ENCODE measurements at places on chromosomes 7 and 10. TPM values are rescaled to one million over a fixed set of nuclear protein-coding genes. Genes with fewer than 3 reads are reported as not detected.

DNA sequence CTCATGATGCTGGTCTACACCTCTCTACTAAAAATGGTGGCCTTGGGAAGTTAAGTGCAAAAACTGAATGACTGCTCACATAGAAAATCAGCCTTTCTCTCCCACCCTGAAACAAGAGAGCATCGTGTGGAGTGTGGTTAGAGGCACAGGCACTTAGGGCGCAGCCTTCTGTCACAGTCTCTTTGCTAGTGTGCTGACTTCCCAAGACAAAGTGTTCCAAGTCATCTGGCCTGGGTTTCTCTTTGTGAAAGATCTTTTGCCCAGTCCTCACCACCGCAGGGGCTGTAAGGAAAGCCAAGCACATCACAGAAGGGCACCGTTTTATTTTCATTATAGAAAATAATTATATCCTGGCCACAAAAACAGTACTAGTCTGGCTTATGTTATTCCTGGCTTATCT lies 12.5 kb downstream of the STN1 start:
- no peak for DNase-seq

GRCh38 chr7:138982204-138982623 lies 1.0 kb upstream of the KIAA1549 start:
- peak; percentile 23 for DNase-seq

RELN gene
- 14.3 TPM for polyA plus RNA-seq

DNA sequence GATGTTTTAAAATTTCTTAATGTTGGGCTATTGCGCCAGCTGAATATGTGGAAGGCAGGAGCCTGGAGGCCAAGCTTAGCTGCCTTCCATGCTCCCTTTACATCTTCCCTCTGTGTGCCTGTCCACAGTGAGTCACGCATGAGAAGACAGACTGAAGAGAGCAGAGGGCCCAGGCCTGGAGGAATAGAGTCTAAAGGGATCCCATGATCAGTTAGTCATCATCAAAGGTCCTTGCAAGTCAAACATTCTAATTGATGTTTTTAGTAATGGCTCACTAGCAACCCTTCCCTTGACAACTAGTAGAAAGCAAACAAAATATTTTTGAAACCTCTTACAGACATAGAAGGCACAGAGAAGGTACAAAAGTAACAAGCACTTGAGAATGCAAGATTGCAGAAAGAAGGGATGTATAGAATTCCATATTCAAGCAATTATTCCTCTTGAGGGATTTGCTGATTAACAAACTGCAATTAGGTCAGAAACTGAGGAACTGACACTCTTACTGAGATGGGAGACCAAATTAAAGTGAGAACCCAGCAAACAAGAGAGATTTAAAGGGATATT lies 30.7 kb upstream of the APBB1IP start:
- no peak for DNase-seq

DNA sequence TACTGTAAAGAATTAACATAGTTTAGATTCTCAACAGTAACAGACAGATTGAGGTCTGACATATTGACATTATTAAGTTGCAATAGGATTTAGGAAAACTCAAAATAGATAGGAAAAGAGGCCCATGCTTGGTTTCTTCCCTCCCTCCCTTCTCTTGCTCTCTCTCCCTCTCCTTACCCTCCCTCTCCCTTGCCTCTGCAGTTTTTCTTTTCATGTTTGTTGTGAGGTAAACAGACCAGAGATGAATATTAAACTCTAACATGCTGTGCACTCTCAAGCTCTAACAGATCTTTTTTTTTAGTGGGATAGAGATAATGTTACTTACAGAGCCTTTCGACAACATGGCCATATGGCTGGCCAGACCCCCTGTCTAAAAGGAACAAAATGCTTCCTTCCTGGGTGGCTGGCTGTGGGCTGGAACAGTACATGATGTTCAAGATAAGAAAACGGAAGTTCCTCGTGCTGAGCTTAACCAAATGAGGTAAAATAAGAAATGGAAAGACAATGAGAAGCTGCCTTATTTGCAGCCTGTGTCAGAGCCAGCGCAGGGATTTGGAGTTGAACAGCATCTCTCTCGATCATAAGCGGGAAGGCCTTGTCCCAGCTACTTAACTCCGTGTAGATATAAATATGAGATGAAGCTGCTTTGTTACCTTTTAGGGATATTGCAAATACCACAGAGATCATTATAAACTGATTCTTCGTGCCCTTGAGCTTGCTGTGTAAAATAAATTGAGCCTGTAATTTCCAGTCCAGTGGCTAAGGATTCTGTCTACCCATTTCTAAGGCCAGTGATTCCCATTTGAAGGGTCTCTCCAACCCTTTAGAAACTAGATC lies 391.9 kb upstream of the NPVF start:
- no peak for DNase-seq

DNA sequence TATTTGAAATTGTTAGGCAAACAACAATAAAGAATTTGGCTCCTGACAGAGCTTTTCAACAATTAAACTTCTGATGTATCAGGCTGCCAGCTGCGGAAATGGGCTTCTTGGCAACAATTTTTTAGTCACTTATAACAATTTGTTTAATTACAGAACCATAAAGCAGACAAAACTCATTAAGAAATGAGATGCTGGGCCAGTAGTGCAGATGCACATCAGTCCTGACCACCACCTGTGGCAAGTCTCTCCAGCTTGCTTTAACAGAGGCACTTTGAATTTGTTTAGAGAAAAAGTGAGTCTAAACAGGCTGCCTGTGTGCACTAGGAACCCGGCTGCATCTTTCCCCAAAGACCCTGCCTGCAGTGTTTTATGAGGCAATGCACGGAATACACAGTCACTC lies 1124.4 kb downstream of the NXPH1 start:
- no peak for DNase-seq

GRCh38 chr7:107687656-107688055 lies 27.0 kb downstream of the SLC26A4 start:
- no peak for DNase-seq

DNA sequence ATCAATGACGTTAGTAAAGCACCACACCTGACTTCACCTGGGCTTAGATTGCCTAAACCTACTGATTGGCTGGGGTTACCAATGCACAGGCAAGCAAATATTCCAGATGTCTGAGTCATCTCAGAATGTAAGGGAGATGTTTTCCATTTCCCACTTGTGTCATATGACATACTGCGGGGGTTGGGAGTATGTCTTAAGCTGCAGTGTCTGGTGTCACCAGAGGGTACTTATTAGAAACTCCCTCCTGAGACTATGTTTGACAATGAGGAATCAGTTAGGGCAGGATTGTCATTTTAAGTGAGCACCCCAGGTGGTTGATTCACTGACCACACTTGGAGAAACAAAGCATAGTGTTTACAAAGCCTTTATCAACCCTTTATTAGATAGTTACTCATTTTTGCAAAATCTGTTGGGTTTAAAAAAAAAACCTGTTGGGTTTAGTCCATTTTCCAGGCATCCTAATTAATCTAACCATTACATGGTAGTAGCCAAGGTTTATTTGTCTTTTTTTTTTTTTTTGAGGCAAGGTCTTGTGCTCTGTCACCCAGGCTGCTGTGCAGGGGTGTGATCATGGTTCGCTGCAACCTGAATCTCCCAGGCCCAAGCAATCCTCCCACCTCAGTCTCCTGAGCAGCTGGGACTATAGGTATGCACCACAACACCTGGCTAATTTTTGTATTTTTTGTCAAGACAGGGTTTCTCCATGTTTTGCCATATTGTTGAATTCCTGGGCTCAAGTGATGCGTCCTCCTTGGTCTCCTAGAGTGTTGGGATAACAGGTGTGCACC lies 72.5 kb downstream of the CDK6 start:
- DNase-seq: no peak

GRCh38 chr10:110725801-110726630 lies 81.9 kb downstream of the RBM20 start:
- DNase-seq: no peak

- no peak for DNase-seq
These were observed 46.5 kb downstream of the AMPH start for GRCh38 chr7:38584443-38585210.

DNA sequence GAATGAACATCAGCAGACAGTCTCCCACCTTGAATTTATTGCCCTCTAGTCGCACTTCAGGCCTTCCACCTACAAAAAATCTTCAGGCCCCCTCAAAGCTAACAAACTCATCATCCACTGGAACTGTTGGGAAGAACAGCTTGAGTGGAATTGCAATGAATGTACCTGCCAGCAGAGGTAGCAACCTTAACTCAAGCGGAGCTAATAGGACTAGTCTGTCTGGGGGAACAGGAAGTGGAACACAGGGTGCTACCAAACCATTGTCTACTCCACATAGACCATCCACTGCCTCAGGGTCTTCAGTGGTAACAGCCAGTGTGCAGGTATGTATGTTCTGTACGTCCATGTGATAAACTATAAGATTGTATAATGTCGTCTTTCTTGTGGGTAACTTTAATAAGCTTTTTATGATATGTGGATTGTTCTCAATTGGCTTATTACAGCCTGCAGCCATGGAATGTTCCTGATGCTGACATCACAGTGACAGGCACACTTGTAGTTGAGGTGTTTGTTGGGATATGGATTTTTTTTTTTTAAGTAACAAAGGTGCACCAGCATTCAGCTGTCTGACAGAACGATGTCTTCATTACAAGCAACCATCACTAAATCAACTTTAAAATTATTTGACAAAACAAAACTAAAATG lies 53.3 kb downstream of the UBN2 start:
- no peak for DNase-seq

SEMA3C gene
- polyA plus RNA-seq: 31.7 TPM

DDC gene
- polyA plus RNA-seq: 86.3 TPM

GRCh38 chr10:117463545-117463920 lies 79.0 kb upstream of the EMX2 start:
- DNase-seq: no peak

MRLN gene
- polyA plus RNA-seq: 0.48 TPM

- DNase-seq: no peak
These were observed 37.0 kb downstream of the GPR22 start for GRCh38 chr7:107506674-107507339.

DNA sequence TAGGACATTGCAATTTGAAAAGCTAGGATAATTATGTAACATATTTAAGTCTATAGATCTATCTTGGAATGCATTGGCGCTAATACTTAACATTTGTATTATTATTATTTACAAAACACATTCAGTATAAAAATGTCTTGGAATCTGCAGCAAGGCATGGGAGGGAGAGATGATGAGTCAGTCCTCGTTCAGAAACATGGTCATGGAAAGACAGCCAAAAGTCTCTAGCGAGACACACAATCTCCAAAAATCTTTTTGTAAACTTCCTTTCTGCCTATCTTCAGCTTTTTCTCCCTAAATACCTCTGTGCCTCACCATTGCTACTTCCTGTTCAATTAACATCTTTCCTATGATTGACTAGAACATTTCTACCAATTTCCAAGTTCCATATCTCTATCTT lies 188.4 kb upstream of the CACNA2D1 start:
- no peak for DNase-seq

GRCh38 chr10:49663596-49663995 lies 15.9 kb upstream of the C10orf53 start:
- no peak for DNase-seq

GRCh38 chr10:98460837-98461499 lies 14.2 kb upstream of the HPS1 start:
- DNase-seq: no peak

GRCh38 chr10:95441547-95441923 lies 119.6 kb downstream of the SORBS1 start:
- no peak for DNase-seq

DNA sequence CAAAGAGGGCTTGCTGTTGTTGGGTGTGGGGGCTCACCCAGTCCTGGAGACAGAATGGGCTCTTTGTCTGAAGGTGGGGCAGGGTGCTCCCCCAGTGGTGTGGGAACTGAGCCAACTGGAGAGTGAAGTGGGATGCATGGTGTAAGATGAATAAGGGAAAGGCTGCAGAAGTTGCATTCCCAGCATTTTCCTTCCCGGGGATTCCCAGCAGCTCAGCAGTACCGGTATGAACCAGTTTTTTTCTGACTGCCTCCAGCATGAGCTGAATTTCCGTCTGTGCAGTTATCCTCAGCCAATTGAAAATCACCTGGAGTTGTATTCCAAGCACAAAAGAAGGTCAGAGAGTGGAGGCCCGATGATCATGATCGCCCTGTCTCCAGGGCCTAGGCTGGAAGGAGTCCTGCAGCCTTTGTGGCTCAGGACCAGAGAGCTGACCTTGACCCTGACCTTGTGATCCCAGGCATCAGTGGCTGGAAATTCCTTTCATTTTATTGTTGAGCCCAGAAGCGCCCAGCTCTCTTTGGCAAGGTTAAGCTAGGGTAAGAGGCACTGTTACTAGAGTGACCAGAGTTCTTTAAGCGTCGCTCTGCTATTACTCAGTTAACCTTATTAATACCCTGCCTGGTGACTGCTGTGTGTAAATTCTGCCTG lies 33.4 kb downstream of the OGDH start:
- DNase-seq: peak; percentile 69

GNAT3 gene
- not detected for polyA plus RNA-seq
